Naive thymus-derived CD8-positive, alpha-beta T cell (primary cell): ENCODE measurements at places on chromosomes 3 and 15.

GRCh38 chr3:129389572-129389937 is 38.9 kb downstream of the EFCAB12 start:
- no peak for DNase-seq

- DNase-seq: no peak
Measured at GRCh38 chr15:91866971-91867372, 13.5 kb downstream of the SLCO3A1 start.

DNA sequence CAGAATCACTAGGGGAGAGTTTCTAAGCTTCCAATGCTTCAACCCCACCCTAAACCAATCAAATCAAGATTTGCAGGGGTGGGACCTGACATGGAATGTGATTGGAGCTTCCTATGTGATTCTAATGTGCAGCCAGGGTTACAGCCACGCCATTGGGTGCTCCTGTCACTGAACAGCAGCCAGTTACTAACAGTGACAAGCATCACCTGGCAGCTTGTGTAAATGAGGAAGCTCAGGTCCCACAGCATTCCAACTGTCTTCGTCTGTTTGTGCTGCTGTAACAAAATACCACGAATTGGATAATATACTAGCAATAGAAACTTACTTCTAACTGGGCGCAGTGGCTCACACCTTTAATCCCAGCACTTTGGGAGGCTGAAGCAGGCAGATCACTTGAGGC is 294.9 kb downstream of the SHQ1 start:
- no peak for DNase-seq

DNA sequence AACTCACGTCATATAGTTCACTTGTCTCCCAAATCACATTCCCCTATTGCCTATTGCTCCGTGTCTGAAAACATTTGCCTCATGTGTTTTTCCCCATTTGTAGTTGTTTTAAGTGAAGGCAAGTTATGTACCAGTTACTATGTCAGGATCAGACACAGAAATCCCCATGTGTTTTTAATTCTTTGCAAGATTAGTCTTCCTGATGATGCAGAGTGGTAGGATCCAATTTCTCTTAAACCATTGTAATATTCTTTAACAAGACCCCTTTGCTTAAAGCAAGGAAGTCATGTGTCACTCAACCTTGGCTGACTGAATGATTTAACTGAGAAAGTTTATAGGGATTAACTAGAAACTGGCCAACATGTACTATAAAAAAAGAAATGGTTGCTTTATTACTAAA is 164.4 kb downstream of the OPA1 start:
- DNase-seq: no peak

- no peak for DNase-seq
Measured at GRCh38 chr3:195458316-195458717, 15.5 kb upstream of the ACAP2 start.
